Suppressor macrophage (primary cell): ENCODE measurements at places on chromosomes 5 and 9.

- no peak for DNase-seq
These were observed 592.0 kb upstream of the WWC1 start for GRCh38 chr5:167699432-167699831.

- DNase-seq, result no peak
These were observed 54.9 kb downstream of the DUSP1 start for GRCh38 chr5:172715931-172716682.

DNA sequence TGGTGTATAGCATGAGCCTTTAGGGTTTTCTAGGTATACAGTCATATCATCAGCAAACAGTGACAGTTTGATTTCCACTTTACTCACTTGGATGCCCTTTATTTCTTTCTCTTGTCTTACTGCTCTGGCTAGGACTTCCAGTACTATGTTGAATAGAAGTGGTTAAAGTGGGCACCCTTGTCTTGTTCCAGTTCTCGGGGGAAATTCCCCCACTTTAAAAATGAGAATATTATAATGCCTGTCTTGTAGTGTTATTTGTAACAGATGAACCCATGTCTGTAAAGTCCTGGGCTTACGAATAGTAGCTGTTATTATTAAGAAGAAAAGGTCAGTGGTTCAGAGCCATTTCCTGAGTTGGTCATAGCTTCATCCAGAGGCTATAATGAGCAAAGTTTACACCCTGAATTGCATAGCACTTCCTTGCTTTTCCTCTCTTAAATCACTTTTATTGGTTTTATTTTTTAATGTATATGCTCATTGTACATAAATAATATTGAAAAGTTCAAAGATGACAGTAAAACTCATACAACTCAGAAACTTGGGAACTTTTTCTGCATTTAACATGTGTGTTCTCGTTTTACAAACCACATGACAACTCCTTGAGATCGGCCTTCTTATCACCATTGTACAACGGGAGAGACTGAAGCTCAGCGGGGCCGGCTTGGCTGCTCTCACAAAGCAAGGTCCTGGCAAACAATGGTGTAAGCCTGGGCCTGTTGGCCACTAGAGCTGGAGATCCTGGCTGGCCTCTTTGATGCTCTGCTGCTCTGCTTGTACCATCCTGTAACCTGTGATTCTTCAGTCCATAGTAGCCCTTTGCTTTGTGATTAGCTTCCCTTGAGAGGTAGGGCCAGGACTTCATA, 85.2 kb downstream of the CYFIP2 start:
- DNase-seq, result no peak

DNA sequence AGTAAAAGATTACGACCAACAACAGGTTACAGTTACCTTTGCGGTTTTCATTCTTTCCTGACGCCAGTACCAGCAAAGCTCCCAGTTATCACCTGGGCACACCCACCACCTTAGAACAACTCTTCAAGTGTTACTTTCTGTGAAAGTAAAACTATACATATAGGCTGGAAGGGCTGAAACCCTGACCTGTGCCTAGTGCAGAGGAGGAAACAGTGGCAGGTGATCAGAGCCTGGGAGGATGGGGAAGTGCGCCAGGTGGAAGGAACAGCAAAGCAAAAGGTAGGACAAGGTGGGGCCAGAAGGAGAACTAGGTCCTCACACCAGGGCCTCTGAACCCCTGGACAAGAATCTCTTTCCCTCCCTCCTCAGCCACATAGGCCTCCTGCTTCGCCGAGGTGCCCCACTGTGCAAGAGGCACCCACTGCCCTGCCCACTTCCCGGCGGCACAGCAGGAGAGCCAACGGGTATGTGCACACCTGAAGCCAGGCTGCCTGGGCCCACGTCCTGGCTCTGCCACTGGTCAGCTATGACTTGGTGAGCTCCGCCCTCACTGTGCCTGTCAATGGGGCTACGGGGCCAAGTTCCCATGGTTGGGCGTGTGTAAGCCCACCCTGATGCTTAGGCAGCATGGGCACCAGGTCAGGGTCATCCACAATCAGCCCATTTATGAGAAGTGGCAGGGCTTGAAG, 26.9 kb downstream of the BICD2 start:
- DNase-seq, result no peak

DNA sequence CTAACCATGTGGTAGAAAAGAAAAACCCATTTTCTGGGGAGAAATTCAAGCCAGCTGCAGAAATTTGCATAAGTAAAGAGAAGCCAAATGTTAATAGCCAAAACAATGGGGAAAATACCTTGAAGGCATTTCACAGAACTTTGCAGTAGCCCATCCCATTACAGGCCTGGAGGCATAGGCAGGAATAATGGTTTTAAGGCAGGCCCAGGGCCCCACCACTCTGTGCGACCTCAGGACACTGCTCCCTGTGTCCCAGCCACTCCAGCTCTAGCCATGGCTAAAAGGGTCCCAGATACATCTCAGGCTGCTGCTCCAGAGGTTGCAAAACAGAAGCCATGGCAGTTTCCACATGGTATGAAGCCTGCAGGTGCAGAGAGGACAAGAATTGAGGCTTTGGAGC, 253.3 kb downstream of the CTNND2 start:
- no peak for DNase-seq

GRCh38 chr5:42991404-42992087, 48.6 kb downstream of the ANXA2R start:
- peak; percentile 19 for DNase-seq

DNA sequence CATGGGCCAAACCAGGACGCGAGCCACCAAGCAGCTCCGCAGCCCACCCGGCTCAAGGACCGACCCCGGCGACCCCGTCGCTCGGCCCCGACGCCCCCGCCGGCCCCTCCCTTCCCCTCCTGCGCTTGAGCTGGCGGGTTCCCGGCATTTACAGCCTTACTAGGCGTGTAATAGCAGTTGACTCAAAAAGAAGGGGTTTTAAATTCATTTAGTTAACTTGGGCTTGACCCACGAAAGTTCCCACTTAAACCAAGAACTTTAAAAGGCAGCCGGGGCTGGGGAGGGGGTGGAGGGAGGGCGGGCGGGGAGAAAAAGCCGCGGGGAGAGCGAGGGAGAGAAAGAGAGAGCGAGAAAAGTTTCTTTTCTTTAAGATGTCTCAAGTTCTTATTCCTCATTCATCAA, 636 bp downstream of the PRDM12 start:
- no peak for DNase-seq
